ENCODE measurements at places on chromosomes 7 and 10.

- ATAC-seq = no peak
These were observed 4.6 kb downstream of the CRYGN start for GRCh38 chr7:151435103-151435916.

DNA sequence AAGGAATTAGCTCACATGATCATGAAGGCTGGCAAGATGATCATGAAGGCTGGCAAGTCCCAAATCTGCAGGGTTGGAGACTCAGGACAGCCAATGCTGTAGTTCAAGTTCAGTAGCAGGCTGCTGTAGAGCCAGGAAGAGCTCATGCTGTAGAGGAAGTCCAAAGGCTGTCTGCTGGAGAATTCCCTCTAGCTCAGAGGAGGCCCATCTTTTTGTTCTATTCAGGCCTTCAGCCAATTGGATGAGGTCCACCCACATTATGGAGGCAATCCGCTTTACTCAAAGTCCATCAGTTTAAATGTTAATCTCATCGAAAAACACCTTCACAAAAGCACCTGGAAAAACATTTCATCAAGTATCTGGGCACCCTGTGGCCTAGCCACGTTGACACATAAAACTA is 24.8 kb upstream of the FAM171A1 start:
- ATAC-seq = no peak

- no peak for ATAC-seq
These were observed 214.2 kb downstream of the RPS24 start for GRCh38 chr10:78247821-78248220.

- ATAC-seq = no peak
These were observed 1.1 kb downstream of the CCDC126 start for GRCh38 chr7:23598296-23598695.

DNA sequence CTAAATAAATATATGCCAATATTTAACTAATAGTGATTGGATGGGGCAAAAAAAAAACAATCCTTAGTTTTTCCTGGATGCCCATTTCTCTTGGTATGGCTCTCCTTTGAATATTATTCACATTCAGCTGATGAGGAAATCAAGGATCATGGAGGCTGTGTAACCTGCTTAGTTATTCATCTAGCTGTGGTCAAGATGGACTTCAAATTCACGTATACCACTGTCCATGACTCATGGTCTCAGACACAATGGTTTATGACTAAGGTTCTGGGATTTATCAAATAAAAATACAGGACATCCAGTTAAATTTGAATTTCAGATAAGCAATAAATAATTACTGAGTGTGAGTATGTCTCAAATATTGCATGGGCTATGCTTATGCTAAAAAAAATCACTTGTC is 191.5 kb upstream of the CELF2 start:
- no peak for ATAC-seq

DNA sequence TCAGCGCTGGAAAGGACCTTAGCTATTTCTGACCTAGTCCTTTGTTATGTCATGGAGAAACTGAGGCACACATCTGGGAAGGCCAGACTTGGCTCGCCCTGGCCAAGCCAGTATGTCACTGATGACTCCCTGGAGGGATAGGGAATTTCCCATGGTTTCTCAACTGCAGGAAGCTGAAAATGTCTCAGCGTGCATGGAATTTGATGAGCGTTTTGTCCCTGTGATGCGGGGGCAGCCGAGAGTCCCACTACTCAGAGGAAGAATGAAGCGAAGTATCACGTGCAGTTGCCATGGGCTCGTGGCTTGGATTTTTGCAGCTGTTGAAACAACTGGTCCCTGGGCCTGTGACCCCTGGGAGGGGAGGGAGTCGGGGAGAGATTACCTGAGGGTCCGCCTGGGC is 44.8 kb downstream of the CLIP2 start:
- ATAC-seq = no peak

DNA sequence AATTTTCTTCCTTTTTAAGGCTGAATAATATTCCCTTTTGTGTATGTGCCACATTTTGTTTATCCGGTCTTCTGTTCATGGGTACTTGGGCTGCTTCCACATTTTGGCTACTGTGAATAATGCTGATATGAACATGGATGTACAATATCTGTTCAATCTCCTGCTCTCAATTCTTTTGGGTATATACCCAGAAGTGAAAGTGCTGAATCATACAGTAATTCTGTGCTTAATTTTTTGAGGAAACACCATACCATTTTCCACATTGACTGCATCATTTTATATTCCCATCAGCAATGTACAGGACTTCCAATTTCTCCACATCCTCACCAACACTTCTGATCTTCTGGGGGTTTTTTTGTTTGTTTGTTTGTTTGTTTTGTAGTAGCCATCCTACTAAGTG is 135.0 kb upstream of the INHBA start:
- ATAC-seq = no peak

DNA sequence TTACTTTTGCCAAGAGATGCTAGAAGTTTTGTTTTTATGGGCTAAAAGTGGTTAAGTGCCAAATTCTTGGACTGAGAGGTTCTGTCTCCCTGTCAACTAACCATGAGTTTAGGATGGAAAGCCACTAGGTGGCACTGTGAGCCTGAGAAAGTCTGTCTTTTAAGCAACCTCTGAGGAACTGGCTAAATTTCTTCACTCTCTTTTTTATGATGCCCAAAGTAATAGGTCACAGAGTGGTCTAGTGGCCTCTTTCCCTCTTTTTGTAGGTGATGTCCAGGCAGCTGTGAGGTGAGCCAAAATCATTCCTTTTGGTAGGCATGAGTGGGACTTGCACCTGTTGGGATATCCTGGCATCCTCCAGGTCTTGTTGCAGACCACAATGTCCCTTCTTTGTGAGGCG is 56.8 kb downstream of the SND1 start:
- ATAC-seq = peak; percentile 70

- ATAC-seq = no peak
These were observed 5.6 kb upstream of the OGDHL start for GRCh38 chr10:49767752-49768151.

- ATAC-seq = no peak
These were observed 81.9 kb upstream of the AUTS2 start for GRCh38 chr7:69516238-69516820.

GRCh38 chr10:129055986-129056385 is 411.1 kb upstream of the MGMT start:
- no peak for ATAC-seq

GRCh38 chr7:140225562-140226249 is 48.9 kb upstream of the KDM7A start:
- ATAC-seq = no peak

GRCh38 chr10:49353026-49353894 is 42.6 kb downstream of the DRGX start:
- no peak for ATAC-seq

- peak; percentile 78 for ATAC-seq
These were observed 55.2 kb downstream of the TACC2 start for GRCh38 chr10:122044045-122044661.

DNA sequence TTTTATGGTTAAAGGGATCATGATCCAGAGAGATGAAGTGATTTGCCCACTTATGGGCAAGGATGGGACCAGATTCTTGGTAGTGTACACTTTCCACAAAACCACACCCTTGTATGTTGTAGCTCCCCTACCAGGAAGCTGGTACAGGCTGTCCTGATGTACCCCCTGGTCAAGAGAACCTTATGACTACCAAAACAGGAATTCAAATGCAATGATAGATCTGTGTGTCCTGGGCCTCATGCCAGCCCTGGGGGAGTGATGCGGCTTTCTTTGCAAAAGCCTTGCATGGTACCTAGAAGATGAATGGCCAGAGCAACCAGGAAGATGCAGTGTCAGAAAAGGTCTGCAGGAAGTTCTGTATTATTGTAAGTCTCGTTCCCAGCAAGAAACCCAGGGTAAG is 94.9 kb upstream of the AGK start:
- ATAC-seq = no peak

DNA sequence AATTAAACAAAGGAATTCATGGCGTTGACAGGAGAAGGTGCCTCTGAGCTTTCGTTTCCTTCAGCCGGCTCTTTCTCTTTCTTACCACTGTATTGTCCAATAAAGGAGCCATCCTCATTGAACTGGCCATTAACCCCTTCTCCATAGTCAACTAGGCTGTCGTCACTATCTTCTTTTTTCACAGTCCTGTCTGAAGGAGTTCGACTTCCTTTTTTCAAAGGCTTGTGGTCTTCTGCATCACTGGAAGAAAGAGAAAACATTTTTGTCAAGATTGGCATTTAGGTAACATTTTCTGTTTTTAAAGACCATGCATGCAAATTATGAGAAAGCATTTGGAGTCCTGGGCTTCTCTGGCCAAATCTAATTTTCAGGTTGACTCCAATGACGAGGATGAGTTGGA is 19.7 kb upstream of the LAMB4 start:
- no peak for ATAC-seq

DNA sequence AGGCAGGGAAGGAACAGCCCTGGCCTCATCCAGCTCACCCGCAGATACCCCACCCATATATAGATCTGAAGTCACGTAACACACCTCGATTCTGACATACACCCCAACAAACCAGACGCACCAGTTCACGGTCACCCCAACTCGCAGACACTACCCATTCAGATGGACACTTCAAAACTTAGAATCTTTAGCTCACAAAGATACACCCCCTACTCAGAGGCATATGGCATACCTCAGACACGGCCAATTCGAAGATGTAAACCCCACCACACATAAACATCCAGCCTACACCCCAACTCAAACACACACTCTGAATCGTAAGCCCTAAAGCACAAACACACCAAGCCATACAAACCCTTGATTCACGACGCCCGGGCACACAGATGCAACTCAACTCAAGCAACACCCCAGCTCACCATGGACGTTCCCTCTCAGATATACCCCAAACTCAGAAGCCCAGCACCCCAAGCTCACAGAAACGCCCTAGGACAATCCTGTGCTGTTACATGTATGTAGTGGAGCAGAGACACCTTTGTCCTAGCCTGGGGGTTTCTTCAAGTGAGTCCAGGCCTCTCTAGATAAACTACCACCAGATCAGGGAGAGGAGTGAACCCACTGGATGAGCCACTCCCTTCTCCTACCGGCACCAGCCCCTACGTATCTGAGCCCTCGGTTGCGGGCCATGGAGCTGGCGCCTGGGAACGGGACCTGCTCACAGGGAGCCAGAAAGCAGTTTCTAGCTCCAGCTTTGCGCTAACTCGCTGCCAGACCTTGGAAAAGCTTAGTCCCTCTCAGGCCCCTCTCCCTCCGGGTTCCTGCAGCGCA is 8.8 kb downstream of the PSD start:
- ATAC-seq = no peak

DNA sequence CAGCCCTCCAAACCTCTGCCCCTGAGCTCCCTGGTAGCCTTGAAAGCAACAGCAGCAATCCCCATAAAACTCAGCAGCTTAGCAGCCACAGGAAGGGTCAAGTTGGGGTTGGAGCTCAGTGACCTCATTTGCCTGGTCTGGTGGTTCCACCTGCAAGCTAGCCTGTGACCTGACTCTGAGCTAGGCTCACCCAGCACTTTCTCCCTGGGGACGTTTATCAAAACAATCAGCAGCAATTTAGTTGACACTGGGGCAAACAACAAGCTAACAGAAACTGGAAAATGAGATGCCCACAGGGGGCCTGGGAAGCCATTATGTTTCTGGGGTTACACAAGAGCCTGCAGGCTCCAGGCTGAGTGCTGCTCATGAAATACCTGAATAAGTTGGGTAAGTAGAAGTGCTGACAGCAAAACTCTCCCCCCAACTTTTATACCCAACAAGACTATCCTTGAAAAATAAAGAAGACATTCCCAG is 22.4 kb upstream of the CRYGN start:
- ATAC-seq = no peak

- peak; percentile 44 for ATAC-seq
These were observed 393.6 kb upstream of the GALNT17 start for GRCh38 chr7:70738151-70738885.

Data from gastroesophageal sphincter (tissue), 4 donors.